ENCODE measurements at places on chromosomes 5 and 9.

DNA sequence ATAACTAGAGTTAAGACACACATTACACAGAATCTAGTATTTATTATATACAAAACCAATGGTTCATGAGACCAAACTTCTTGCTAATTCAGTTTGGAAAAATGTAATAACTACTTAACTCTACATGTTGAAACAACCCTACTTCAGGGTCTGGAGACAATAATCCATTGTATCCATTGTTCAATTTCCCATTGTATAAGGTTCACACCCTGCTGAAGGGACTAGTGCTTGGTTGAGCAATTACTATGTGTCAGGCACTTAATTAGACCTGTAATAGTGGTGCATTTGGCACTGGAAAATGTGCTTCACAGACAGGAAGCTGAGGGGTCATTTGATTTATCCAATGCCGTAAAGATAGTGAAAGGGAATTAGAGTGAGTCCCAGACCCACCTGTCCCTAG lies 114.3 kb upstream of the PAPPA start:
- no peak for DNase-seq

DNA sequence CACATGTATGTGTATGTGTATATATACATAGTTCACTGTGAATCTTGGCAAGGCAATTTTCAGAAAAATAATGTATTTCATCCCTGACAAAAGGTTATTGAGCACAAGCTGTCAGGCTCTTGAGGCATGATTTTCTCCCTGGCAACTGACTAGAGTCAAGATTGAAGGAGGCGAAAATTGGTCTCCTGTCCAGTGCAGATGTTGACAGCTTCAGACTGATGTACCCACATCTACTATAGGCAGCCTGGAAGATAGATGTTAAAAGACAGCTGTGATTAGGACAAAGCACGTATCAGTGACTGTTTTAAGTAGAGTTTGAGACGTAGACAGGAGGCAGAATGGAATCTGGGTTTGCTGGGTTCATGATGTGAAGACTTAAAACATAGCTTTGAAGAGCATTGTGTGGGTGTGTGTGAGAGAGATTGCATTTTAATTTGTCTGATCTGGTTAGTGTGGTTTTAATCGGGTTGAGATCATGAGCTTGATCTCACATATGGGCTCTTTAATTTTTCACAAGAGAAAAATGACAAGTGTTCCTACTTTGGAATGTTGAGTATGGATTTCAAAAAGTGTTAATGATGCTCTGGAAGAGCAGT lies 39.1 kb downstream of the CTNNA1 start:
- DNase-seq, result no peak

DNA sequence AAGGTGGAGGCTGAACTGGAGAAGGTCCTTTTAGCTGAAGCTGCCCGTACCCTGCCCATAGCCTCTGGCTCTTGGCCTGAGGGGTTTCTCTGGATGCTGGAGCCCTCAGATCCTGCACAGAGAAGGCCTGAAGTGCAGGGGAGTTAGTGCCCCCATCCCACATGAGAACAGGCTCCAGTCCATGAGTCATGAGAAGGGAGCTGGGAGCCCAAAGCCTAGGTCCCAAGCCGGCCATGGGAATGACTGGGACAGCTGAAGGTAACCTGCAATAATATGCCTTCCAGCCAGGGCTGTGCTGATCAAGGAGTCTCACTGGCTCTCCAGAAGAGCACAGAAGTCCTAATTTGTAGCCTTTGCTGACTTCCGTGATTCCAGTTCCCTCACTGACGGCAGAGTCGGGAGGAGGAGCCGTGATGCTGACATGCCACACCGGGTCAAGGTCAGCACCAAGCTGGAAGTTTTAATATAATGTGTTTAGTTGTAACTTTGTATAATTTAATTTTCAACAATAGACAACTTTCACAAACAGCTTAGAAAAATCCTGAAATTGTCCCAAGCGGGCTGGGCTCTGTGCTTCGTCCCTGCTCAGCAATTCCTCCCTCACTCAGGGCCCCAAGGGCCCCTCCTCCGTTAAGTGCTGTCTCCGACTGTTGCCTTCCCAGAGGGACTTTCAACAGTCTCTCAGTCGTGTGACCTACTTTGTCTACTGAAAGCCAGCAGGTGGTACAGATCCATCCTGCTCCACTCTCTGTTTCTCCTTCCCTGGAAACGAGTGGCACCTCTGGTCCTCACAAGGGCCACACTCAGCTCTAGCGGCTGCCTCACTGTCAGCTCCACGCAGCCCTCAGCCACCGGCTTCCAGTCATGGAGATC lies 387.8 kb downstream of the GADD45G start:
- DNase-seq, result no peak

- no peak for DNase-seq
Measured at GRCh38 chr5:106459541-106459940, 1211.2 kb downstream of the EFNA5 start.

DNA sequence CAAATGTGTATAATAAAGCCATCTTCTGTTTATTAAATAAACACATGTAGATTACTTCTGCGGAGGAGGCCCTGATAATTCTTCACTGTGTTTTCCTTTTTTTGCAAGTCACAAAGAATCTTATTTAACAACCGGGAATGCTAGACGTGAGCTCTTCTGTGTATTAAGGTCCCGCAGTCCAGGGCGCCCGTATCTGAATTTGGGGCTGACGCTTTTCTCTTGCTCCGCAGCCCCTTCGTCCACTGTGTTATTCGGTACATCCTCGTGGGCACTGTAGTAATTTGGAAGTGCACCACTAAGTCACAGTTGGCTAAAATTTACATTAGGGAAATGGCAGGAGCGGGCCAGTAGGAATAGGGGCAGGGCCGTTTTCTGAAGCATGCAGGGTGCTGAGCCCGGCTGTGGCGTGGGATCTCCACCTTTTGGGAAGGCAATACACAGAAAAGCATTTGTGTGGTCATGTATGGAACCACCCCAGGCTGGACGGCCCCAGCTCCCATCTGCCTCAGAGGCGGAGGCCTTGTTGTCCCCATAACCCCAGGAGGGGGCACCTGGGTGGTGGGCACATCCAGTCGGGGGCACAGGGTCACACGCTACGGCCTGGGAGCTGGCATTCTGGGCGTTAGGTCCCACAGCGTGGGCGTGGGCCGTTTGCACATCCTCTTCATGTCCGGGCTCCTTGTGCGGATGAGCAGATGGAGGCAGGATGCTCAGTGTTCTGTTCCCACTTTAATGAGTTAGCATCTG lies 258.7 kb upstream of the IRX4 start:
- no peak for DNase-seq

DNA sequence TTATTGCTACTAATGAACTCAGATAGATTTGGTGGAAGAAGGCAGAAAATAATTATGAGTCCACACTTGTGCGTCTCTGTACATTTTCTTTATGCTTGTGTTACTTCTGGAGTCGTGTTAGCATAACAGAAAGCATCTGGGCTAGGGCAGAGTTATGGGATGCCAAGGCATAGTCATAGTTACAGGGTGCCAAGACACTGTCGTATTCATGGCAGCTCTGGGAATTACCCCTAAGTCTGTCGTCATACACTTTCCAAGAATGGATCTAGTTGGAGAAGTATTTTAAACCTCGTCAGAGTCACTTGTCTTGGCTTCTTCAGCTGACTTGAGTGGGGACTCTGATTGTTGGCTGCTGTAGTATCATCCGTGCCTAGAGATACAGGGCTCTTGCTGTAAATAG lies 27.7 kb downstream of the CAMK4 start:
- no peak for DNase-seq

DNA sequence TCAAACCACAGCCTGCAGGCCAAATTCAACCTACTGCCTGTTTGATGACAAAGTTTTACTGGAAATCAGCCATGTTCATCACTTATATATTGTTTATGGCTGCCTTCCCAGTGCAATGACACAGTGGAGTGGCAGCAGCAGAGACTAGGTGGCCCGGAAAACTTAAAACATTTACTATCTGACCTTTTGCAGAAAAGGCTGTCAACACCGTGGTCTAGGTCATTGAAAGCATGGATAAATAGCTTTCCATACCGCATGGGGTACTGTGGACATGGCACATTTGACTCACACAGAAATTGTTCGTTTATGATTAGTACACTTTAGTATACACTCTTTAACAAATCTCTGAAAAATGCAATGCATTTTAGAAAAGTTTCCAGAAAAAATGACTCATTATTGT lies 298.3 kb upstream of the EFNA5 start:
- DNase-seq, result no peak

Data from SHP77 (cell line).